ENCODE measurements at places on chromosomes 7 and 10. TPM values are rescaled to one million over a fixed set of nuclear protein-coding genes. Genes with fewer than 3 reads are reported as not detected.

DNA sequence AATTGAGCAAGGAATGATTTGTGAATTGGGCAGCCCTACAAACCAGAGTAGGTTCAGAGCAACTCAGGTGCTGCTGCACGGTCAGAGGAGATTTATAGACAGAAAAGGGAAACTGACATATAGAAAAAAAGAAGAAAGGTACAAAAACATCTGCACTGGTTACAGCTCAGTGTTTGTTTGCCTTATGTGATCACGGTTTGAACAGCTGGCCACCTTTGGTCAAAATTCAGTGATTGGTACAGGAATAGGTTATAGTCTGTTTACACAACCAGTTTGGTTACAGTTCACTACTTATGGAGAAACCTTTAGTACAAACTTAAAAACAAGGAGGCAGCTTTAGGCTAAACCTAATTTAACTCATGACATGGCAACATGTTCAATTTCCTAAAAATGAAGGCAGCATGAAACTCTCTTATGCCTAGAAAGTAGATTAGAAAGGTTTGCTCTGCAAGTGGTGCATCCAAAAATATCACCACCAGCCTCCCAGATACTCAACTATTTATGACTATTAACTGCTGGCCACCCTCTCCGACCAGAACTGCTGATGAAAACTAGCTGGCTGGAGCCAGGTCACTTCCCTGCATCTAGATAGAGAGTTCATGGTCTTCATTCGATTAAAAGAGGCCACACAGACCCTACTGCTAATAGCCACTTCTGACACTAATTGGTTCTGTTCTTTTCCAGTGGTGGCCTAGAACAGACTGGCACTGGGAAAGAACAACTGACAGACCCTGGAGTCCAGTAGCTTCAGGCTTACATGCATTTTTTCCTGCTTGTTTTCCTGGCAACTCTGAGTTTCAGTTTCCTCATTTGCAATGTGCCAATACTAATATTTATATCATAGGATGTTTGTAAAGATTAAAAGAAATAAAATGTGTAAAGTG is 548.0 kb downstream of the CCSER2 start:
- DNase-seq: no peak

ANKRD1 gene
- 2.0 TPM for total RNA-seq

DNA sequence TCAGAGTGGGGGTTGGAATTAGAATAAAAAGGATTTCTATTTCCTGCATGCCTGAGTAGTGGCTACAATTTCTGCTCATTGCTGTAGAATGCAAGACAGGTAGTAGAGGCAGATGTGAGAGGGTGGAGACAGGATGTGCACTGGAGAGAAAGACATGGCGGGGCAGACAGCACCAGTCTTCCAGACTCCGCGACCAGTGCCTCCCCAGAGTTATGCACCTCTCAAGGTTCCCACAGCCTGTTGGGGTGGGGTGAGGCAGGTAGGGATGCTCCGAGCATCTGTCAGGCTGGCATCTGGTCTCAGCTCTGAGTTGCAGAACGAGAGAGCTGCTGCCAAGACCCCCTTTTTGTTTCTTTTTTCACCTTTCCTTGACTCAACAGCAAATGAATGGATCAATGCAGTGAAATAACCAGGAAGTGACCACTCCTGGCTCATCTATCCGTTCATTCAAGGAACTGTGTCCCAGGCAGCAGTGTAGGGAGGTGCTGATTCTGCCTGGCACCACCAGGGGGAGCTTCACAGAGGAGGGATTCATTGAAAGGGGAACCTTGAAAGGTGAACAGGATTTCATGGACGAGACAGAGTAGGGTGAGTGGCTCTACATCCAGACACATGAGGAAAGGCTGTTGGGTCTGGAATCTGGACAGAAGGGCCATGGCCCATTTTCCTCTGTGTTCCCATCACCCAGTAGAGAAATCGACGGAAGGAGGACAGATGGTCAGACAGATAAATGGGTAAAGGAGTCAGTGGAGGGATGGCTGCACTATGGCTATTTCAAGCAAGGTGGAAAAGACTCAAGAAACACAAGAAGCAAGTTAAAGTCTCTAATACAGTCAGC is 17.2 kb upstream of the SLC18A3 start:
- peak; percentile 25 for DNase-seq

GIMAP8 gene
- 6.1 TPM for total RNA-seq

Measured in thymus (tissue), 14 donors.